ENCODE measurements at places on chromosomes 11 and 22.

DNA sequence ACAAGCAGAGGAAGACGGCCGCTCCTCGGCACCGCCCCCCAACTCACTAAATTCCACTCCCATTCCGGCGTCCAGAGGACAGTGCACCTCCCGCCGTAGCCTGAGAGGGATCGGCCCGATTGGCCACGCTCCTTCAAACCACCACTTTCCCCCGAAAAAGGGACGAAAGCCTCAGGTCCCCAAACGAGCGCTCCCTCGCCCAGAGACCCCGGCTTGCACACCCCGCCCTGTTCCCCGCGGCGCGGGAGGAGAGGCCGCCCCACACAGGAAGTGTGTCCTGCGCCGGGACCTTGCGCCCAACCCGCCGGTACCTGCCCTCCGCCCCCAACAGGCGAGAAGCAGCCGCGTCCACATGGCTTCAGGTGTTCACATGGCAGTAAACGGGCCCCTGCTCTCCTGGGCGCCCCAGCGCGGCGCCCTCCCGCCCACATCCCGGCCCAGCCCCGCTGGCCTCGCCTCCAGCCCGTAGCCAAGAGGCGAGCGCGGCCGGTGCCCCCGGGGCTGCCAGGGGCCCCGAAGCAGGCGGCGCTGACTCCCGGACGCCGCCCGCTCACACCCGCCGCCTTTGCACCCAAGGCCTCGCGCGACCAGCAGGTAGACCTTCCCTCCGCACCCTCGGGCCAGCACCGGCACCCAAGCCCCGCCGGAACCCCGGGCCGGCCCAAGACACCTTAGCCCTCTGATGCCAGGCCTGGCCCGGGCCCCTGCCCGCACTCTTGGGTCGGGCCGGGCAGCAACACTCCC is 849 bp downstream of the TCF20 start:
- peak; percentile 79 for DNase-seq

GRCh38 chr11:47280099-47280498 is 10.2 kb downstream of the MADD start:
- DNase-seq, result no peak

DNA sequence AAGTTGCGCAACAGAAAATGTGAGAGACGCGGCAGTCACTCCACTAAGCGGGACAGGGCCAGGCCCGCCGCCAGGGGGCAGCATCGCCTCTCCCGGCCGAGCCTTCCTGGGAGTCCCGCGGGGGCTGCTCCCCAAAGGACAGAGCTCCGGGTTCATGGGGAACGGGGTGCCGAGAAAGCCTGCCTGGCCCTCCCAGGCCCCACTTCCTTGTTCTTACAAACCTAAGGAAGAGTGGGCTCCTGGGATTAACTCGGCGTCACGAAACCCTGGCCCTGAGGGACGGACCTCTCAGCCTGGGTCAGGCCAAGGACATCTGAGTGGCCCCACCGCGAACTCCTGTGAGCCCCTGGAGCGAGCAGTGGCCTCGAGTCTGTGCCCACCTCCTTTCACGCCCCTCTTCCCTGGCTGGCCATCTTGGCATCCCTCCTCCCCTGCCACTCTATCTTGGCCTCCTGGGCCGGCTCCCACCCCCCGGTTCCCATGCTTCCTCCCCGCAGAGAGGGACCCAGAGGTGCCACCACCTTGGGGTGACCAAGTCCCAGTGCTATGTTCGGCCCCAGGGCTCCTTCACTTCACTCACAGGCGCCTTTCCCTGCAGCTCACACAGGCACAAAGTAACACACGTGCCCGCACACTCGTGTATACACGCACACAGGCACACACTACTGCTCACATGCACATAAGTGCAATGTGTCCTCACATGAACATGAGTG is 99.9 kb upstream of the FGF3 start:
- peak; percentile 83 for DNase-seq

- DNase-seq, result no peak
Measured at GRCh38 chr11:88770475-88771079, 295.2 kb downstream of the GRM5 start.

DNA sequence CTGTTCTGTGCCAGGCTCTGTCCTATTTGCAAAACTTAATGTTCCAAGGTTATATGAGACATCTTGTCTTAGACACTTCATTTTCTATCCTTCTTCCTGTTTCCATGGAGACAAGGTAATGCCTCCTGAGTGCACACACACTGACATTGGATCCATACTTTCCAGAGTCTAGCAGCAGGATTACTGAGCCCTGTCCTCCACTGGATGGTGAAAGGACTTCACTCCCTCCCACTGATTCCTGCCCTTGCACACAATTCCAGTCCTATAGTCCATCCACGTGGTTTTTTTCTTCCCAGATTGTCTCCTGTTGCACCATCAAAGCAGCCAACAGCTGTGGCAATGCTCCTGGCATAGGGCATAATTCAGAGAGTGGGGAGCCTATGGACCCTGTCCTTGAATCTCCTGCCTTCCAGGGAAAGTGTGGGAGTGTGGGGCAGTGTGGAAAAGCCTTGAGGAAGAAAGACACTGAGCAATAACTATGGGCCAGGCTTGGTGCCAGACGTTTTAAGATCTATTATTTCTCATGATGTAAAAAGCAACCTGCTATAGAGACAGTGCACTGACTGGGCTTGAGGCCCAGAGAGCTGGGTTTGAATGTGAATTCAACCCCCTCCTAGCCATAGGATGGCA is 31.3 kb downstream of the SERPINH1 start:
- DNase-seq, result no peak

Data from activated naive CD8-positive, alpha-beta T cell treated with anti-CD3 and anti-CD28 coated beads, Interleukin-2, amount 10 ng/mL, durations not matched to agents 7 days and 5 days (primary cell).